ENCODE measurements at places on chromosomes 3 and 15. TPM values are rescaled to one million over a fixed set of nuclear protein-coding genes. Genes with fewer than 3 reads are reported as not detected.

The CTXND1 gene
- 2.1 TPM for total RNA-seq

The CLRN1 gene
- total RNA-seq, result not detected

The SATB1 gene
- not detected for total RNA-seq

DNA sequence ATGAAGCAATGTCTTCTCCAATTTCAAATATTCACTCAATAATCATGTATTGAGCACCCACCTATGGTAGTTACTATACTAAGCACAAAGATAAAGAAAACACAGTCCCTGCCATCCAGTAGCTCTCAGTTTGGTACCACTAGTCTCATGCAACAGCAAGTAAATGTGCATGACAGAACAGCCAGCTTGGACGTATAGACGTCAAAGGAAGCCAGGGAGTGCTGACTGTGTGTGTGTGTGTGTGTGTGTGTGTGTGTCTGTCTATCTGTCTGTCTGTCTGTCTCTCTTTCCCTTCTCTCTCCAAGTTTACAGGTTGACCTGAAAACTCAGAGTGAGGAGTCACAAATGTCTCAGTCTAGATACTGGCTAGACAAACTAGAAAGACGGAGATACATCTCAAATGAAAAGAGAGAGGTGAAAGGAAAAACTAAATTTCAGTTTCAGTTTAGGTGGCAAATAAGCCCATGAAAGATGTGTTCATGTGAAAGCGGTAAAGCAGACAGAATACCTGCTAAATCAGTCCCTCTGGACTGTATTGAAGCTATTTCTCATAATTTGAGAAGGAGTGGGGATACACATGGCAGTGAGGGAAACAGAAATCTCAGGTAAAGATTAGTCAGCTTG is 141.1 kb upstream of the PTPRG start:
- H3K36me3 ChIP-seq, result no peaks in the 10 kb centered on the region
- DNase-seq, result no peak
- no peak overlapping the region for H3K4me3 ChIP-seq
- H3K27ac ChIP-seq, result no peak overlapping the region
- peaks cover 14% of the 10 kb centered on the region for H3K4me1 ChIP-seq

The ECT2 gene
- total RNA-seq, result 52.0 TPM

GRCh38 chr15:40312370-40313158 is 4.8 kb upstream of the PLCB2 start:
- no peak overlapping the region for H3K4me3 ChIP-seq
- DNase-seq, result no peak
- no peak overlapping the region for H3K27ac ChIP-seq

DNA sequence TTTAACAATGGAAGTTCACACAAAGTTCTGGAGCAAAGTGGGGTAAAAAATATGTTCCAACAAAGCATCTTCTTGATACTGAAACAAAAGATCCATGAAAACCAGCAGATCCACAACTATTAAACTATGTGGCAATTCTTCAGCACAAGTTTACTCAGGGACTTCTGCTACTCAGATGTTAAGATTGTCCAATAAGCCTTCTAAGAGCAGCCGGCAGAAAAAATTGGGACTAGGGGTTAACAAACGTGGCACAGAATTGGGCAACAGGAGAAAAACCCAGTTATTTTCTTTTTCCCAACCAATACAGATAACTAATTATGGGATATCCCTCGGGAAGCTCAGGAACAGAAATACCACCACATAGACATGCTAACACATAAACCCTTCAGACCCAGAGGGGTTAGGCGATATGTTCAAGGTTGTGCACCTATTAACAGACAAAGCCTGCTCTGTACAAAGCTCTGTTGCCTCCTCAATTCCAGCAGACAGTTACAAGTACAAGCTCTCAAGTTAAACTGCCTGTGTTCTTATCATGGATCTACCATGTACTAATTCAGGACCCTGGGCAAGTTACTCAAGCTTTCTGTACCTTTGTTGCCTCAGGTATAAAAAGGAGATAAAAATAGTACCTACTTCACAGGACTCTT is 6.8 kb downstream of the SSR3 start:
- H3K27ac ChIP-seq, result no peak overlapping the region
- DNase-seq, result no peak
- no peak overlapping the region for H3K4me3 ChIP-seq
- H3K27me3 ChIP-seq, result no peaks in the 10 kb centered on the region
- H3K36me3 ChIP-seq, result peaks cover 14% of the 10 kb centered on the region

The MFSD1 gene
- 22.2 TPM for total RNA-seq

GRCh38 chr3:46586738-46587246 is 20.7 kb upstream of the LRRC2 start:
- DNase-seq, result no peak
- H3K4me1 ChIP-seq, result peaks cover 55% of the 10 kb centered on the region
- no peak overlapping the region for H3K4me3 ChIP-seq
- H3K27me3 ChIP-seq, result no peaks in the 10 kb centered on the region
- peak overlapping the region; percentile 79 for H3K27ac ChIP-seq
- no peaks in the 10 kb centered on the region for H3K36me3 ChIP-seq

- no peak for DNase-seq
- H3K27ac ChIP-seq, result no peak overlapping the region
- no peak overlapping the region for H3K4me3 ChIP-seq
- peaks cover 13% of the 10 kb centered on the region for H3K27me3 ChIP-seq
- no peaks in the 10 kb centered on the region for H3K36me3 ChIP-seq
Observed at GRCh38 chr15:93070551-93071296, 18.3 kb downstream of the RGMA start.

The GXYLT2 gene
- total RNA-seq, result 7.4 TPM

The SH2D7 gene
- total RNA-seq, result not detected

DNA sequence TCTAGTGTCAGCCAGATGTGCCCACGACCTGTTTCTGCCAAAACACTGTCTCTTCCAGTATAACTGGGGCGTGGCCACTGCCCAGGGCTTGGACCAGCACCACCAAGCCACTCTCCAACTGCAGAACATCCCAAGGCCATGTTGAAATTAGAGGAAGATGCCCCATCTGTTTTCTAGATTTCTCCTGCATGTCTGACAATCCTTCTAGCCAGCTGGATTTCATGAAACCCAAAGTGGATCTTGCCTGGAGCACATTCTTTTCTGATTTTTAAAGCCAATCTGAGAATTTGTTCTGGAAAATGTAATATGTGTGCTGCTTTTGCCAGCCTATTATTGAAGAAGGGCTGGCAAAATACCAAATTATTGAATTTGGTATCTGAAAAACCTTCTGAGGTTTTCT is 182.5 kb downstream of the SLCO3A1 start:
- no peaks in the 10 kb centered on the region for H3K36me3 ChIP-seq
- no peak overlapping the region for H3K27ac ChIP-seq
- H3K4me1 ChIP-seq, result no peaks in the 10 kb centered on the region
- H3K27me3 ChIP-seq, result no peaks in the 10 kb centered on the region
- DNase-seq, result no peak
- H3K4me3 ChIP-seq, result no peak overlapping the region

DNA sequence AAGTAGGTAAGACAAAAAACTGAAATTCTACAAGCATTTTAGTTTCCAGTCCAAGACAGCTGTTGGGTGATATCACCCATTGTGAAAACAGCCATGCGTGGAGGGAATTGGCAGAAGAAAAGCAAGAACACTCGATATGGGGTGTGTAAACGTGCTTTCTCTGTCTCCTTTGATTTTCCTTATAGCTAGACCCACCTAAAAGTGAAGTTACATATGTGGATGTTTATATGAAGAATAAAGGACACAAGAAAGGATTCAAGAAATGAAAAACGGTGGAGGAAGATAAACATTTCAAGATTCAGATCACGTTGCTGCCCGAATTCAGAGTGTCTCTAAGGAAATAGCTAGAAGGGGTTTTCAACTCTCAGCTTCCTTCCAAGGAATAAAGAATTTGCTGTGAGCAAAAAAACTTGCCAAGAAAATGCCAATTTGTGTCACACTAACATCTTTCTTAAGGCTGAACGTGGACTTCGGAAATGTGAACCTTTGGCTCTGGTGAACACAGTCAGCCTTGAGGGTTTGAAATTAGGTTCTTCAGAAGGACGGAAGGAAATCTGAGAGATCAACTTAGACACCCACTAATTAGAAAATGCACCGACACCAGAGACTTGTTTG is 269.0 kb upstream of the ADAMTS9 start:
- no peaks in the 10 kb centered on the region for H3K36me3 ChIP-seq
- no peak for DNase-seq
- no peaks in the 10 kb centered on the region for H3K27me3 ChIP-seq
- H3K4me1 ChIP-seq, result no peaks in the 10 kb centered on the region
- no peak overlapping the region for H3K27ac ChIP-seq
- H3K4me3 ChIP-seq, result no peak overlapping the region

GRCh38 chr3:165256554-165257065 is 60.4 kb upstream of the SLITRK3 start:
- no peak overlapping the region for H3K27ac ChIP-seq
- DNase-seq, result no peak
- H3K27me3 ChIP-seq, result no peaks in the 10 kb centered on the region

- no peak overlapping the region for H3K4me3 ChIP-seq
- no peaks in the 10 kb centered on the region for H3K4me1 ChIP-seq
- no peak overlapping the region for H3K27ac ChIP-seq
- H3K27me3 ChIP-seq, result no peaks in the 10 kb centered on the region
Observed at GRCh38 chr3:185657211-185657610, 71.1 kb downstream of the SENP2 start.

- no peak overlapping the region for H3K4me3 ChIP-seq
- no peak overlapping the region for H3K27ac ChIP-seq
- H3K36me3 ChIP-seq, result no peaks in the 10 kb centered on the region
Observed at GRCh38 chr3:21238661-21239060, 512.3 kb downstream of the ZNF385D start.

The DNAH12 gene
- 0.11 TPM for total RNA-seq

DNA sequence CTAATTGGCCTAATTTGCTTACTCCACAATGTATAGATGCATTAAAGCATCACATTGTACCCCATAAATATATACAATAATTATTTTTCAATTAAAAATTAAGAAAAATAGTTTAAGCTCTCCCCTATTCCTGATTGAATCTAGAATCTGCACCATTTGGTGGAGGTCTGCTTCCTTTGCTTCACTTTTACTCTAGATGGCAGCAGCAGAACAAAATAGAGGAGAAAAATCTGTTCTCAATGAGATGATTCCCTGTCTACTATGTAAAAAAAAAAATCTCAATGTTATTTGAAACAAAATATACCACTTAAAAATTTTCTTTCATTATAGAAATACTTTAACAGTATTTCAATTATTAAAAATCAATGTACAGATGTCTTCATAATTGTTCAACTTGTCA is 109.6 kb upstream of the FXR1 start:
- H3K27ac ChIP-seq, result no peak overlapping the region
- no peaks in the 10 kb centered on the region for H3K4me1 ChIP-seq
- no peaks in the 10 kb centered on the region for H3K27me3 ChIP-seq
- DNase-seq, result peak; percentile 28
- no peaks in the 10 kb centered on the region for H3K36me3 ChIP-seq
- no peak overlapping the region for H3K4me3 ChIP-seq

The CGNL1 gene
- total RNA-seq, result 15.6 TPM

Data from HepG2 (cell line).